ENCODE measurements at places on chromosomes 1 and 21. TPM values are rescaled to one million over a fixed set of nuclear protein-coding genes. Genes with fewer than 3 reads are reported as not detected.

DNA sequence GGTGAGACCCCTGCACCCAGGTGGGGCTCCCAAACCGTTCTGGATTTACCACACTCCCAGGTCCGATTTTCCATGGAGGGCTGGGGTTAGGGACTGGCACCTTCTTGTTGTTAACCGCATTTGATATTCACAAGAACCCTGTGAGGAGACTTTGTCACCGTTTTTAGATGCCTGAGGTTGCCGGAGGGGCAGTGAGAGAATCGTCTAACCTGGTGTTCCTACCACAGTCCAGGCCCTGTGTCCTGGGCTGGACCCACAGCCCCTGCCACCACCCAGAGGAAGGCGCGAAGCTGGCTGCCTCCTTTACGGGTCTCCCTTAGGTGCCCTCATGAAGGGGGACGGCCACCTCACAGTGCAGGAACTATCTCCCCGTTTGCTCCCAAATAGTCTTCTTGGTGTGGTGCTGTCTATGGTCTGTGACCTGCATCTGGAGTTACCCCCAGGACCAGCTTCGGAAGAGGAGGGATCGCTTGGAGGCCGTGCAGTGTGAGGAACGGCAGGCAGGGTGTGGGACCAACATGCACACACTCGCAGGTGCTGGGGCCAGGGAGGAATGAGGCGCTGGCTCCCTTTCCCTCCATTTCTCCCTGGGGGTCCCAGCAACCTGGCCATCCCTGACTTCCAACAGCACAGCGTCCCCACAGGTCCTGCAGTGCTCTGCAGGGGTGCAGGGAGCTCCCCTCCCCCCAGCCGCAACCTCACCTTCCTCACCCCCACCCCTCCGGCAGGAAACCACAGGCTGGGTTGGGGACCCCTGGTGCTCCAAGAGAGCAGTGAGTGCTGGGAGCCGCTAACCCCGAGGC is 7.0 kb downstream of the SIM2 start:
- DNase-seq, result no peak
- H3K27me3 ChIP-seq, result peaks cover 97% of the 10 kb centered on the region
- H3K36me3 ChIP-seq, result no peaks in the 10 kb centered on the region
- H3K27ac ChIP-seq, result no peak overlapping the region
- H3K4me3 ChIP-seq, result no peak overlapping the region

- H3K4me1 ChIP-seq, result peaks cover 8% of the 10 kb centered on the region
- no peak overlapping the region for H3K4me3 ChIP-seq
- no peak overlapping the region for H3K27ac ChIP-seq
- DNase-seq, result no peak
Measured at GRCh38 chr1:110148961-110149360, 1.3 kb upstream of the SLC6A17 start.

Gene PLD5
- total RNA-seq, result 4.3 TPM

- H3K27me3 ChIP-seq, result no peaks in the 10 kb centered on the region
- no peak for DNase-seq
- H3K4me3 ChIP-seq, result no peak overlapping the region
- H3K36me3 ChIP-seq, result no peaks in the 10 kb centered on the region
Measured at GRCh38 chr1:103496014-103496635, 29.4 kb upstream of the RNPC3 start.

DNA sequence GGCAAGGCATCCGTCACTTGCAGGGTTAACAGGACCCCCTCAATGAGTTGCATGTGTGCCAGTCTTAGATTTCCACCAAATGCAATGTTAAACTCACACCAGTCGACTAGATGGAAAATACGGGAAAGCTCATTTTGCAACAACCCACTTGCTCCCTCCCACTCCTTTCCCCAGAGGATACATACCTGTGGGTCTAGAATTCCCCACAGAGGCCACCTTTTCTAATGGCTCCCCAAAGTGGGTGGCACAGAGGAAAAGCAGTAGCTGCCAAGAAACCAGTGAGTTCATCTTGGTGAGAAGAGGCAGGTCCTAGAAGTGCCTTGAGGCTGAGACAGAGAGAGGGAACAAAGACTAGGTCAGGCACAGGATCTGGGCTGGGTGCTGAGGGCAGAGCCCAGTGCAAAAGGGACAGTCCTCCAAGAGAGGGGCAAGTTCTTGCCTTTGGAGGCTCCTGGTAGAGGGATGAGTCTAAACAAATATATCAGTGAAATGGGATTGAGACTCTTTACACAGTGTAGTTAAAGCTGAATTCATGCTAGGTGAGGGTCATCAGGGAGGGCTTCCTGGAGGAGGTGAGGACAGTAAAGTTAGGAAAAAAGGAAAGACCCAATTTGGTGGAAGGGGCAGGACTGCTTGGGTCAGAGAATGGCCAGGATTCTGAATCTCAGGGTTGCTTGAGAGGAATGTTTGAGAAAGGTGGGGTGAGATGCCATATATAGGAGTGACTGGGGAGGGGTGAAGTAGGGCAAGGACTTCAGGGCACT is 3.5 kb downstream of the KISS1 start:
- H3K27me3 ChIP-seq, result peaks cover 45% of the 10 kb centered on the region
- no peak for DNase-seq
- H3K36me3 ChIP-seq, result no peaks in the 10 kb centered on the region
- no peak overlapping the region for H3K27ac ChIP-seq

GRCh38 chr1:193308438-193308837 is 122.0 kb upstream of the B3GALT2 start:
- no peak overlapping the region for H3K27ac ChIP-seq
- DNase-seq, result no peak
- H3K27me3 ChIP-seq, result no peaks in the 10 kb centered on the region
- H3K4me1 ChIP-seq, result peaks cover 14% of the 10 kb centered on the region
- no peaks in the 10 kb centered on the region for H3K36me3 ChIP-seq
- H3K4me3 ChIP-seq, result no peak overlapping the region

DNA sequence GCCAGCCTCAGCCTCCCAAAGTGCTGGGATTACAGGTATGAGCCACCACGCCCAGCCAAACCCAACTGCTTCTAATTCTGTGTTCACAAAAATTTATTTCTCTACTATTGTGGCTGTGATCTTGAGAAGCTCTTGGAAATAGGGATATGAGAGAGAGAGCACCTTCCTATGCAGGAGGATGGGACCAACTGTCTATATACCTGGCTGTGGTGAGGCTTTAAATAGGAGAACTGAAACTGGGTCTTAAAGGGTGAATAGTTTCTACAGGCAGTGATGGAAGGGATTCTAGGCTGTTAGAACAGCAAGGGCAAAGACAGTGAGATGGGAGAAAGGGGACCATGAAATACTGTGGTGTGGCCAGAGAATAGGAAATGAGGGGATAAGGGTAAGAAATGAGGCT is 8.3 kb upstream of the PTCH2 start:
- H3K36me3 ChIP-seq, result peaks cover 22% of the 10 kb centered on the region
- no peak for DNase-seq
- H3K27me3 ChIP-seq, result no peaks in the 10 kb centered on the region
- H3K27ac ChIP-seq, result no peak overlapping the region
- H3K4me1 ChIP-seq, result no peaks in the 10 kb centered on the region
- no peak overlapping the region for H3K4me3 ChIP-seq

Gene TNFRSF8
- total RNA-seq, result 0.53 TPM

GRCh38 chr1:59366346-59366745 is 69.5 kb downstream of the FGGY start:
- no peak for DNase-seq
- peak overlapping the region; percentile 82 for H3K27ac ChIP-seq
- no peak overlapping the region for H3K4me3 ChIP-seq
- peaks cover 17% of the 10 kb centered on the region for H3K36me3 ChIP-seq

GRCh38 chr1:35173909-35174540 is 18.9 kb downstream of the SFPQ start:
- DNase-seq, result no peak
- H3K27me3 ChIP-seq, result no peaks in the 10 kb centered on the region
- H3K27ac ChIP-seq, result peak overlapping the region; percentile 21
- H3K36me3 ChIP-seq, result peaks cover 17% of the 10 kb centered on the region
- H3K4me3 ChIP-seq, result no peak overlapping the region

GRCh38 chr1:3444736-3445135 is 9.7 kb upstream of the ARHGEF16 start:
- peaks cover 50% of the 10 kb centered on the region for H3K27me3 ChIP-seq
- H3K4me3 ChIP-seq, result no peak overlapping the region

Gene C1orf210
- total RNA-seq, result 4.2 TPM

- H3K27me3 ChIP-seq, result no peaks in the 10 kb centered on the region
- H3K4me1 ChIP-seq, result no peaks in the 10 kb centered on the region
- H3K36me3 ChIP-seq, result peaks cover 4% of the 10 kb centered on the region
Measured at GRCh38 chr1:180939711-180940103, 27.0 kb downstream of the KIAA1614 start.

- H3K27ac ChIP-seq, result no peak overlapping the region
- peaks cover 41% of the 10 kb centered on the region for H3K27me3 ChIP-seq
- H3K36me3 ChIP-seq, result no peaks in the 10 kb centered on the region
- H3K4me3 ChIP-seq, result no peak overlapping the region
- DNase-seq, result no peak
Measured at GRCh38 chr1:33860671-33861070, 3.2 kb upstream of the HMGB4 start.

Gene TMCC2
- 6.5 TPM for total RNA-seq

Gene UBL4B
- 11.7 TPM for total RNA-seq

DNA sequence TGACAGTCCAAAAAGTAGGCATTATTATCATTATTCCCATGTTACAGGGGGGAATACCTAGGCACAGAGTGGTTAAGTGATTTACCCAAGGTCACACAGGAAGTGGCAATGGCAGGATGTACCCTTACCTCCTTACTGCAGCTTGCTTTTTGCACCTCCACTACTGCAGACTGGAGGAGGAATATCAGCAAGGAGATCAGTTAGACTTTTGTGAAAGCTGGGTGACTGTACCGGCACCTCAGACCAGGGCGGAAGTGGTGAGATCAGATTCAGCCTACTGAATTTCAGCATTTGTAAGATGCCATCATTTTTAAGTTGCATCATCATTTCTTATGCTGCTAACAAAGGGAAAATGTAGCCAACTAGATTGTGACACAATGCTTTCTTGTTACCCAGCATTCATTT is 4.5 kb downstream of the ADARB1 start:
- H3K27me3 ChIP-seq, result no peaks in the 10 kb centered on the region
- H3K36me3 ChIP-seq, result no peaks in the 10 kb centered on the region
- DNase-seq, result no peak
- peaks cover 36% of the 10 kb centered on the region for H3K4me1 ChIP-seq
- no peak overlapping the region for H3K4me3 ChIP-seq

GRCh38 chr1:184574588-184574987 is 180.1 kb downstream of the EDEM3 start:
- H3K4me3 ChIP-seq, result no peak overlapping the region
- no peak for DNase-seq
- H3K27me3 ChIP-seq, result no peaks in the 10 kb centered on the region
- no peaks in the 10 kb centered on the region for H3K36me3 ChIP-seq
- no peak overlapping the region for H3K27ac ChIP-seq

DNA sequence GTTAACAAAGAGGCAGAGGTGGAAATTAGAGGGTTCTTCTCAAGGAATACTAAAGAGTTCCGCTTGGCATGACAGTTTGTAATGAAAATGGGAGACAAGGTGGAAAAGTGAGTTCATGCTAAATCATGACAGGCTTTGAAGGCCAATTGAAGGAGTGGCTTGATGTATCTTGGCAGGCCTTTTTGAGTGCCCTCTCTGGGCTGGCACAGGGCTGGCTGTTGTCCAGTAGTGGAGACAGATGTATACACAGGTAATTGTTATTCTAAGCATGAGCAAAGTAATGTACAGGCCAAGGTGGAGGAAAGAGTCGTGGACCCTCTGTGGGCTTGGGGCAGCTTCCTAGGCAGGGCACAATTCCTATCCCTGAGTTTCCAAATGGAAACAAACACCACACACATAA is 196.7 kb upstream of the GALNT2 start:
- H3K4me1 ChIP-seq, result no peaks in the 10 kb centered on the region
- peaks cover 6% of the 10 kb centered on the region for H3K27me3 ChIP-seq
- DNase-seq, result no peak
- H3K27ac ChIP-seq, result no peak overlapping the region

DNA sequence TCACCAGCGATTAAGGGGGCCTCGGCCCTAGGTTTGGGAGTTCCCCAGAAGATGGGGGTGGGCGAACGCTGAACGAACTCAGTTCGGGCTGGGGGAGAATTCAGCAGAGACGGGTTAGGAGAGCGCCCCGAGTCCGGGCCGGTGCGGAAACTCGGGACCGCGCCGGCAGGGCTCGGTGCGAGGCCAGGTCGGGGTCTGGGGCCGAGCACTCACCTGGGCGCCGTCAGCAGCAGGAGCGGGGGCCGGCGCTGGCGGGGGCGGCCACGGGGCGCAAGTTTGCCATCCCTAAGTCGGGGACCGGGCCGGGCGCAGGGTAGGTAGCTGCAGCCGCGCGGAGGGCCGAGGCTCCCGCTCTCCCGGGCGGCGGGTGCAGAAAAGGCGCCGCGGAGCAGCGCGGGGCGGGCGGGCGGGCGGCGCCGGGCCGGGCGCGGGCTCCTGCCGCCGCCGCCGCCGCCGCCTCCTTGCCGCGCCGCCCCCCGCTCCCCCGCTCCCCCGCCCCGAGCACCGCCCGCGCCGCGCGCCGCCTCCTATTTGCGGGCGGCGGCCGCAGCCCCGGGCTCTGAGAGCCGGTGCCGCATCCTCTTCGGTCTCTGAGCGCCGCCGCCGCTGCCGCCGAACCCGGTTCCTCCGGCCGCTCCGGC is 349 bp downstream of the ADGRB2 start:
- no peak overlapping the region for H3K27ac ChIP-seq
- H3K36me3 ChIP-seq, result no peaks in the 10 kb centered on the region
- no peak for DNase-seq
- H3K27me3 ChIP-seq, result peaks cover 42% of the 10 kb centered on the region
- peaks cover 29% of the 10 kb centered on the region for H3K4me1 ChIP-seq

Gene NEK2
- 9.6 TPM for total RNA-seq

Gene CCDC185
- not detected for total RNA-seq

- peaks cover 1% of the 10 kb centered on the region for H3K36me3 ChIP-seq
- no peak for DNase-seq
Measured at GRCh38 chr1:5678759-5679158, 313.5 kb downstream of the NPHP4 start.

- no peak overlapping the region for H3K27ac ChIP-seq
- no peaks in the 10 kb centered on the region for H3K36me3 ChIP-seq
- no peak for DNase-seq
- no peak overlapping the region for H3K4me3 ChIP-seq
- peaks cover 23% of the 10 kb centered on the region for H3K4me1 ChIP-seq
- no peaks in the 10 kb centered on the region for H3K27me3 ChIP-seq
Measured at GRCh38 chr21:27820342-27820741, 853.5 kb upstream of the ADAMTS5 start.

Gene OR2M3
- total RNA-seq, result not detected

Gene NTPCR
- 55.8 TPM for total RNA-seq

DNA sequence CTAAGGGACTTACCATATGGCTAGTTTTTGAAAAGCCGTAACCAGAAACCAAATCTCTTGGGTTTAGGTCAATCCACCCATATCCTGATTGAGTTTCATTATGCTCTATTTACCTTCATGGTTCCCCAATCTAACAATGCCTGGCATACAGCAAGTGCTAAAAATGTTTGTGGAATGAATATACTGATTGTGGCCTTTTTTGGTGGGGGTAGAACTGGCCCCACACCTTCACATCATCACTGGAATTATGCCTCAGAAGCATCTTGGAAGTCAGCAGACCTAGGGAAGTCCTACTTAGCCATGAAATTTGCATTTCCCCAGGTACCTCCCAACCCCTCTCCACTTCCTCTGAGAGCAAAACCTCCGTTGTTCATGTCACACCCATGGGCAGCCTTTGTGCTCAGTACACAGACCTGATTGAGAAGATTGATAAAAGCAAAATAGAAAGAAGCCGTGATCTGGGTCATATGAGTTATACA is 17.8 kb upstream of the SLAMF1 start:
- no peak overlapping the region for H3K27ac ChIP-seq
- H3K27me3 ChIP-seq, result no peaks in the 10 kb centered on the region
- DNase-seq, result no peak
- H3K4me1 ChIP-seq, result no peaks in the 10 kb centered on the region

- H3K4me3 ChIP-seq, result no peak overlapping the region
- peaks cover 8% of the 10 kb centered on the region for H3K36me3 ChIP-seq
- DNase-seq, result no peak
- H3K27ac ChIP-seq, result no peak overlapping the region
Measured at GRCh38 chr1:42454403-42454802, 1.4 kb downstream of the ZMYND12 start.

Measured in mesothelial cell of epicardium (in vitro differentiated cells).